ENCODE measurements at places on chromosomes 4 and X. TPM values are rescaled to one million over a fixed set of nuclear protein-coding genes. Genes with fewer than 3 reads are reported as not detected.

DNA sequence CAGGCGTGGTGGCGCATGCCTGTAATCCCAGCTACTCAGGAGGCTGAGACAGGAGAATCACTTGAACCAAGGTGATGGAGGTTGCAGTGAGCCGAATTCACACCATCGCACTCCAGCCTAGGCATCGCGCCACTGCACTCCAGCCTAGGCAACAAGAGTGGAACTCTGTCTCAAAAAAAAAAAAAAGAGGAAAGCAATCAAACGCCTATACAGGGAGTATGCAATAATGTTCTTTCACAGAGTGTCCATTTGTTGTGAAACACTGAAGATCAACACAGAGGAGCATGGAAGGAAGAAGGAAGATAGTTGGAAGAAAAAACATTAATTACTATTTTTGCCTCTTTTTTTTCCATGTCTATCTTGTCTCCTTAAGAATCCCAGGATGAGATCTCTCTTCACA is 113.4 kb downstream of the FBXO8 start:
- no peak for DNase-seq

DNA sequence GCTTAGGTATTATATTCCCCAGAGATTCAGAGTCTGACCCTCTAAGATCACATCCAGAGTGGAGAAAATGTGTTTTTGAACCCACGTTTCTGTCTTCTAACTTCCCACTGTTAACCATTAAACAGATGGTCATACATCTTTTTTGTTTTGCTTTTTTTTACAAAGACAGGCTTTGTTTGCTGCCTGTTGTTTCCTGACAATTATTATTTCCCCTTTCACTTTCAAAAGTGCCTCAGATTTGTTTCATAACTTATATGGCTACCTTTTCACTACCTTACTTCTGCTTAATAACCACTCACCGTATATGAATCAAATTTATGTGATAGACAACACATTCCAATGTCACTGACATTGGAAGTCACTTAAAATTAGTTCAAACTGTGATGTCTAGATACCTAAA is 142.2 kb downstream of the HS3ST1 start:
- no peak for DNase-seq

DNA sequence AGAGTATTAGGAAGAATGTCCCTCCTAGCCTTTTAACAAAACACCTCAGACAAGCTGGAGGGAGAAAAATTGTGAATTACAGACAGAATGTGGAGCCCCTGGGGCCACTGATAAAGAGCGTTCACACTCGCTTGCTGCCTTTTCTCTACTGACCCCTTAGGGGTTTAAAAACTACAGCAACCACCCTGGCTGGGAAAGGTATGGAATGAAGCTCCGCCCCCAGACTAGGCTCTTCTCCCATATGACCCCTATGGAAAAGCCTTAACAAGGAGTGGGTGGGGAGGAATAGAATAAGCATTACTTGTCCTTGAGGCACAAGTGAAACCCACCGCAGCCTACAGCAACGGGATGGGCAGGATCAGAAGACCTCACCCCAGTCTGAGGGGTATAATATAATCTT is 26.3 kb downstream of the ANKRD50 start:
- DNase-seq: no peak

Gene RRH
- 0.09 TPM for polyA plus RNA-seq

- DNase-seq: no peak
Measured at GRCh38 chr4:41070516-41071281, 143.6 kb downstream of the APBB2 start.

GRCh38 chr4:182271731-182272130 is 28.5 kb downstream of the TENM3 start:
- no peak for DNase-seq

Gene GAGE1
- not detected for polyA plus RNA-seq

DNA sequence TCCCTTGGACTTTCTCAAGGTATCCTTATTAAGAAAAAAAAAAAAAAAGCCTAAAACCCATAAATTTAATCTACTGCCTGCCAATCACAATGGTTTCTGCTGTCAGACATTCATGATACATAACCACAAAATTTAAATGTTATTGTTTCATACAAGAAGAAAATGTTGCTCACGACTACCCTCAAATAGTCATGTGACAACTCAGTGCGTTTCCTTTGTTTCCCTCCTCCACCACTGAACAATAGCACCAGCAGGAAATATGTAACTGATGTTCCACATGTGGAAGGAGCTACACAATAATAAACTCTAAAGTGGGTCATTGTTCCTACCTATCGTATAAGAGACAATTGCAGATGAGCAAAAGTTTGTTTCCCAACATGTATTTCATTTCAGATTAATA is 244.1 kb upstream of the EDNRA start:
- no peak for DNase-seq

- no peak for DNase-seq
Measured at GRCh38 chrX:48700951-48701653, 4.6 kb downstream of the SUV39H1 start.

Gene CTAG1A
- polyA plus RNA-seq: not detected

DNA sequence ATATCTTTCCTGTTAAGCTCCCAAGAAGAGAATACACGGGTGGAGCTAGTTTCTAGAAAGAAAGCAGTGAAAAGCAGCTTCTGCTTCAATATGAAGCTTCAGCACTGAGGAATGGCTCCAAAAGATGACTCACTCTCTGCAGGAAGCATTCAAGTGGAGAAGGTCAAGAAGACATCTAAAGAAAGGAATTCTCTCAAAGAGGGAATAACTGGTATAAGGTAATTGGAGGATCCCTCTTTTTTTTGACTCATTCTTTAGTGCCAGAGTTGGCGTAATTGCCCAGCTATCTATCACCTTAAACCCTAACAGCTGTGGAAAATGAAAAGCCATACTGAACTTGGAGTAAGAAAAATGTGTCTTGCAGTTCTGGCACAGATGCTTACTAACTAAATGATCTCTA is 3.5 kb downstream of the EDA2R start:
- peak; percentile 19 for DNase-seq

Gene GLOD5
- not detected for polyA plus RNA-seq

Data from keratinocyte (primary cell).